T-helper 2 cell (primary cell): ENCODE measurements at places on chromosomes 2 and 18.

GRCh38 chr2:88074854-88075292, 7.2 kb downstream of the SMYD1 start:
- DNase-seq: no peak

DNA sequence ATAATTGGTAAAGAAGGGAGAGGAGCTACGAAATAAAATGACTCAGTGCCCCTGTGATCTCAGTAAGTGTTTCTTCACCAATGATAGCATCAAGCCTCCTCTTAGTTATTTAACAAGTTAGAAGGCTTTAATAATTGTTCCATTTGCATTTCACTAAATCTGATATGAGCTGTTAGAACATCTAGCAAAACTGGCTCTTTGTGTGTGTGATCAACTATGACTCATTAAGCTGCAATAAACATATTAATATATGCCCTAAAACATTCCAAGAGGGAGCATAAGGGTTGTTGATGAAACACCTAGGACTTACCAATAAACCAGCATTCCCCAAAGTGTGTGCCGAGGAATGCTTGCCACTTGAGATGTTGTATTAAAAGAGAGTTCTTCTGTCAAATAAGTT, 115.2 kb downstream of the OSBPL6 start:
- DNase-seq: no peak

DNA sequence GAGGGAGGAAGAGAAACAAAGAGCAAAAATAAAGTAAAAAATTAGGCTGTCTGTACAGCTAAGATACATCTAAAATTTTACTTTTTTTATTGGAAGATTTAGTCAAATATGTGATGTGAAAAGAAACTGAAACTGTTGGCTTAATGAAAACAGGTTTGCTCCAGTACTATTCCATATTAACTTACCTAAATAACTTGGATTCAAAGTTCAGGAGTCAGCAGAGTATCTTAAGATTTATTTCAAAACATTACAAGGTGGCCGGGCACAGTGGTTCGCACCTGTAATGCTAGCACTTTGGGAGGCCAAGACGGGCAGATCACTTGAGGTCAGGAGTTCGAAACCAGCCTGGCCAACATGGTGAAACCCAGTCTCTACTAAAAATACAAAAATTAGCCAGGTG, 197.9 kb downstream of the PDE11A start:
- no peak for DNase-seq

DNA sequence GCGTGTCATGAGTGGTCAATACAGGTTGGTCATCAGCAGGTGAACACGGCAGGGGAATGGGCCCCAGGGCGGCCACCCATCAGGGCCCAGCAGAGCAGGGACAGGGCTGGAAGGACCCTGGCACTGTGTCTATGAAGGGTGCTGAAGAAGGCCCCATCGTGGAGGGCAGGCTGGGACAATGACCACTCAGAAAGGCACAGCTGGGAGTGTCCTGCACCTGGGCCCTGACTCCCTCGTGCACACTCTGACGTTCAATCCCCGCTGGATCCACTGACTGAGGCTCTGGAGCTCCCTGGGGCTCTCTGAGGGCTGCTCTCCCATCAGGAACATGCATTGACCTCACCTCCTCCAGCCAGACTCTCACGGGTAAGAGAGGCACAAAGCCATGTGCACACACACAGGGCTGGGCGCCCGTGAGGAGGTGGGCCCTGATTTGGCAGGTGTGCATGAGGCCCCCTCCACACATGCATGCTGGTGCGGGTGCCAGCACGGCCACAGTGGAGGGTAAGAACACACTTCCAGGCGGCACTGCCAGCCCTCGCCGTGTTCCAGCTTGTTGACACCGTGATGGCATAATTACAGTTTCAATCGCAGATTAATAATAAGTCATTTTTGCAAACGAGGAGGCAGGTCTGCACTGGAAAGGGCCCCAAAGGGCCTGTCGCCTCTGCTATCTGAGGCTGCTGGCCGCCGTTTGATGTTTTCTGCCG, 58.5 kb downstream of the SMAD7 start:
- no peak for DNase-seq

DNA sequence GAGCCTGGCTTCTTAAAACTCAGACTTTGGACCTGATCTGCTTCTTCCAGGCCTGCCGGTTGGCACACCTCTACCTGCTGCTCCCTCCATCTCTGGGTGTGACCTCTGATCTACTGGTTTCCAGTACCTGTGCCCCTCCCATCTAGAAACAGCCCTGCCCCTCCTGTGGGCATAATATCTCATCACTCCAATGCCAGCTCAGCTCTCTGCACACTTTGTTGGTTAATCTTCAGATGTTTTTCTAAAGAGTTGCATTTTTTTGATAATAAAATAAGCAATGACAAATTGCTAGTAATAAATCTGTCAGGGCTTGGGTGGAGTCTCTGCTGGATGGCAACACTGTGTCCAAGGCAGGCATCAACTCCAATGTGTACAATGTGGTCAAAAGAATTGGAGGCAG, 89.6 kb upstream of the PPP1CB start:
- DNase-seq: no peak

DNA sequence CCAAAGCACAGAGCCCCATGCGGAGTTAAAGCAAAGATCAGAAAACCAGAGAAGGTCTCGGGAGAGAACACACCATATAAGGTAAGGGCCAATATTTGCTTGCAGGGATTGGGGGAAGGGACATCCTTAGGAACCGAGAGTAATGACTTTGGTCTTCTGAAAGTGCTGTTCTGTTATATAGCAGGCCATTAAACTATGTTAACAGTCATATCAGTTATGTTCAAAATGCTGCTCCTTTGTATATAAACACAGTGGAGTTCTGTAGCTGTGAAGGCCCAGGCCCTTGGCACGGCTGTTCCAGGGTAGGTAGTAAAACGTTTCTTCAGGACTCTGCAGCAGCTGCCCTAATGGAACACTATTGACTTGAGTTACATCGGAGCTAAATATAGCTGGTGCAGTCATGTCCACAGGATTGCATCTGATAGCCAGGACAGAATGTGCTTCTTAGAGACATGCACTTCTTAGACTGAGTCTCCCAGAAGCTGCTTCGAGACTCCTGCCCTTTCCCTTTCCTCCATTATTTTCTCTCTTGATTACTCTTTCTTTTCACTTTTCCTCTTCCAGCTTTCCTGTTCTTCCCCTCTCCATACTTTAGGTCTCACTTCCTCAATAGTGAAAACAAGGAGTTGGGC, 122.4 kb downstream of the SETBP1 start:
- no peak for DNase-seq

GRCh38 chr2:225735844-225736243, 336.3 kb downstream of the NYAP2 start:
- DNase-seq: no peak

GRCh38 chr2:118645876-118646275, 201.6 kb downstream of the EN1 start:
- no peak for DNase-seq

- DNase-seq: no peak
Measured at GRCh38 chr18:35642802-35643201, 61.3 kb downstream of the GALNT1 start.

GRCh38 chr2:33678436-33678835, 79.3 kb upstream of the FAM98A start:
- no peak for DNase-seq

DNA sequence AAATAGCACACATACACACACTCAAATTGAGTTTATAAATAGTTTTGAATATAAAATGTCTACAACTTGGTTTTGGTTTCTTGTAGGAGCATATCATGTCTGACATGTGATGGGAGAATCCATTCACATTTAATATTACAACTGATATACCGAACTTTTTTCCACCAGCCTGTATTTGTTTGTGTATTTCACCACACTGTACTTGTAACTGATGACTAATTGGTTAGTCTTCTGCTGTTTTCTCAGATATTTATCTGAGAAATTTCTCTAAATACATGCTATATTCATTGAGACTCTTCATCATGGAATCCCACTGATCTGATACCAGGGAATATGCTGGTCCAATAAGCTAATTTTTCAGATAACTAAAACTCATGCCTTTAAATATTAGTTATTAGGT, 56.3 kb upstream of the UBXN4 start:
- no peak for DNase-seq

DNA sequence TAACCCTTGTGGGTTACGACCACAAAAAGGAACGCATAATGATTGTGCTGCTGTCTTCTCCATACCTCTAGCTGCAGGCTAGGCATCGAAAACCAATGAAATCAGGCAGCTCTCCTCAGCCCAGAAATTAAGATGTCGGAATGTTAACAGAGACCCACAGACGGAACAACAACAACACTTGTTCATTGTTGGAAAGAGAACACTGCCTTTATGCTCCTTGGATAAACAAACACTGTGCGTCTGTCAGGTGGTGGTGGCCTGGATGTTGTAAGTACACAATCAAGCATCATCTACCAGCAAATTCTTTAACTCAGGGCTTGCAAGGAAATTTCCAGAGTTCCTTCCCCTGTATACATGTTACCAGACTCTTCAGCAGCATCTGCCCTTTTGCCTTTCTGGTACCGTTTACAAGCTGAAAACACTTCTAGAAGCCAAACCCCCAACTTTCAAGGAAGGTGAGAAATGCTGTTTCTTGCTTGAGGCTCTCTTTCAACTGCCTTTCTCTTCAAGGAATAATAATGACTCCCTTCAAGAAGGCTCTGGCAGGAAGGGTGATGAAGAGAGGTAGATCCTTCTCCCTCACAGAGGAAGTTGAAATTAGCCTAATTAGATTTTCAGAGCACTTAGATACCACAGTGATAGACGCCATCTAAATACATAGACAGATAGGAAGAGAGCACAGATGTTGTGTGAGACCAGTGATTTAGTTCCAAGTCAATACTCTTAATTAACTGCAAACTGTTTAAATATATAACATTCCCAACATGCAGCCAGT, 332.7 kb downstream of the ZNF521 start:
- no peak for DNase-seq

DNA sequence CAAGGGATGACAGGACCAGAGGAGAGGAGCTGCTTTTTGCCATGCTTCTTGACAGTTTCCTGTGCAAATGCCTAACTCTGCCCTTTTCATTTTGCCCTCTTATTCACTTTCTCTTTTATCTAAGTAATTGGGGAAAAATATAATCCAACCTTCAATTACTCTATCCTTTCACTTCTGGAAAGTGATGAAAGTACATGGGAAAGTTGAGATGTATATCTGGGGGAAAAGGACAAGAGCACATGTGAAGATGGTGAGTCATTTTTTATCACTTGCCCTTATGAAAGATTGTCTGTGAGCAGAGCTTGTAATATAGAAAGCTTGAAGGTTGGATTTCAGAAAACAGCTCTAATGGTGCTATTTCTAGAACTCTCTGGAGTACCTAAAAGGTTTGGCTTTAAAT, 1070.7 kb downstream of the CNTNAP5 start:
- no peak for DNase-seq

DNA sequence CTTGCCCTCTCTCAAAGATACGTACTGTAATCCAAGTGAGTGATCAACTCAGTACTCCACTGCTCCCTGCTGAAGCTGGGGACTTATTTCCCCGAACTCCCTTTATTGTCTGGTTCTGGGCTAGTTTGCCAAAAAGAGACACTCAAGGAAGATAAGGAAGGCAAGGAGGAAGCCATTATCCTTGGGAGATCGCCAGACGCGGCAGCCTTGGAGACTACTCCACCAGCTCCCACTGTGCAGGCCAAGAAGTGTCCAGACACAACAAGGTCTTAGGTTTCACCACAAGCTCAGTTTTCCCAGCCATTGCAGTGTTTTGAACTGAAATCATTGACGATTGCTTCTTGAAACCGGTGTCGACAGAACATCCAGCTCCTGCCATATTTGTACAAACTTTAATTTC, 439.6 kb upstream of the UBE2E3 start:
- DNase-seq: no peak

DNA sequence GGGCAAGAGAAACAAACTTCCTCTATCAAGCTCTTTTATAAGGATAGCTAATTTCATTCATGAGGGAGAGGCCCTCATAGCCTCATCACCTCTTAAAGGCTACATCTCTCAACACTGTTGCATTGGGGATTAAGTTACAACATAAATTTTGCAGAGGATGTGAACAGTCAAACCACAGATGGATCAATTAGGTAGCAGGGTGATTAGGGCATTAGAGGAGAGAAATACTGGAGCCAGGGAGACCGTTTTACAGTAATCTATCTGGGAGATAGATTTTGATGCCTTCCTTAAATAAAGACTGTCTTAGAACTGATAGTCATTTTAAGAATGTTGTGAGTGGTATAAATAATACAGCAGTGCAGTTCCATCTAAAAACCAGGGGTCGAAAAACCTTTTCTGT, 258.9 kb downstream of the DCC start:
- DNase-seq: no peak

DNA sequence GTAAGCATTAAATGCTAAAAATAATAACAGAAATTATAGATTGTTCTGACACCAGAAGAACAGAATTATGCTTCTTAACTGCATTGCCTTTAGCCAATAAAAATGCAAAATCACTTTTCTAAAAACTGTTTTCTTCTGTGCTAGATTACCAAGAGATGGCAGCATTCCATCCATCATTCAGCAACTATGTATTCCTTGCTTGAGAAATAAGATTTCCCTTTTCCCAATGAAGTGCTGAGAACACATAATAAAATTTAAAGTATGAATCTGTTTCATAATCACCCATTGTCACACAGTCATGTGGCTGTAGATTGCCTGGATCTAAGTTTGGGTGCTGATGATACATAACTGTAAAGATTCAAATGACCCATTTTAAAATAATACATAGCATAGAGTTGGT, 504.2 kb downstream of the TDRD15 start:
- no peak for DNase-seq
